ENCODE measurements at places on chromosomes 3 and 15. TPM values are rescaled to one million over a fixed set of nuclear protein-coding genes. Genes with fewer than 3 reads are reported as not detected.

DNA sequence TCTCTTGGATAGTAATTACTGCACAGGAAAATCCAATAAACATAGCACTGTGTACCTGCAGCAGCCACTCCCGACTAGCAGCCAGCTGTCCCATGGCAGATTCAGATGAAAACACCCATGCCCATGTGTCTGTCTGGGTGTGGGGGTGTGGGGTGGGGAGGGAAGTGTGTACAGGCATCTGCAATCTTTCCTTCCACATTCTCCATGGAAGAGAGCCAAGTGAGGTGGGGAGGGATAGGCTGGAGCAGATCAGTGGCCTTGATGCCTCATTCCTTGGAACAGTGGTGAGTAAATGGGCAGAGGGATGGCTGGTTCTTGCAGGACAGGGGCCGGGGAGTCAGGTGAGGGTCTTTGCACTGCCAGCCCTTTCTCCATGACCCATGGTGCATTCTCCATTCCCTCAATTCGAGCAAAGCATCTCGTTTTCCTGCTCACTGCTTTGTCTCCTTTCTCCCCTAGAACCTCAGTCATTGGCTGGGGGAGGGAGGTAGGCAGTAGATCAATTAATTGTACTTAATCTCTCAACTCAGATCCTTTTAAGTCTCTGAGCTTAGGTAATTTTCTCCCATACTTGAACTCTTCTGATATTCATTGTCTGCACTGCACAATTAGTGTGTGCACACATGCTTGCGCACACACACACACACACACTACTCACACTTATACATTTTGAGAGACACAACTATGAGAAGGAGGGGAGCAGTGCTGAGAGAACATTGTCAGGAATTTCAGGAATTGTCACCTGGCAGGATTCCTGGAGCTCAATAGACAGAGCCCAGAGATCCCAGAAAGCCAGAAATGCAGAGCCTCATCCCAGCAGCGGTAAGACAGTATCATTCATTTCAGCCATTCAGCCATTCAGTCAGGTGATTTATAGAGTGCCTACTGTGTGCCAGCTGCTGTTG is 31.9 kb downstream of the PDIA5 start:
- no peak for DNase-seq
- no peaks in the 10 kb centered on the region for H3K4me1 ChIP-seq
- H3K27me3 ChIP-seq = no peaks in the 10 kb centered on the region
- H3K27ac ChIP-seq = no peak overlapping the region

GOLGA6L24 gene
- not detected for total RNA-seq

- H3K27ac ChIP-seq = no peak overlapping the region
- H3K4me3 ChIP-seq = no peak overlapping the region
- DNase-seq = no peak
Observed at GRCh38 chr3:60948488-60948887, 302.8 kb downstream of the FHIT start.

- peaks cover 18% of the 10 kb centered on the region for H3K4me1 ChIP-seq
- peak overlapping the region; percentile 50 for H3K27ac ChIP-seq
- DNase-seq = no peak
- H3K27me3 ChIP-seq = no peaks in the 10 kb centered on the region
Observed at GRCh38 chr15:91863621-91864255, 10.2 kb downstream of the SLCO3A1 start.

DNA sequence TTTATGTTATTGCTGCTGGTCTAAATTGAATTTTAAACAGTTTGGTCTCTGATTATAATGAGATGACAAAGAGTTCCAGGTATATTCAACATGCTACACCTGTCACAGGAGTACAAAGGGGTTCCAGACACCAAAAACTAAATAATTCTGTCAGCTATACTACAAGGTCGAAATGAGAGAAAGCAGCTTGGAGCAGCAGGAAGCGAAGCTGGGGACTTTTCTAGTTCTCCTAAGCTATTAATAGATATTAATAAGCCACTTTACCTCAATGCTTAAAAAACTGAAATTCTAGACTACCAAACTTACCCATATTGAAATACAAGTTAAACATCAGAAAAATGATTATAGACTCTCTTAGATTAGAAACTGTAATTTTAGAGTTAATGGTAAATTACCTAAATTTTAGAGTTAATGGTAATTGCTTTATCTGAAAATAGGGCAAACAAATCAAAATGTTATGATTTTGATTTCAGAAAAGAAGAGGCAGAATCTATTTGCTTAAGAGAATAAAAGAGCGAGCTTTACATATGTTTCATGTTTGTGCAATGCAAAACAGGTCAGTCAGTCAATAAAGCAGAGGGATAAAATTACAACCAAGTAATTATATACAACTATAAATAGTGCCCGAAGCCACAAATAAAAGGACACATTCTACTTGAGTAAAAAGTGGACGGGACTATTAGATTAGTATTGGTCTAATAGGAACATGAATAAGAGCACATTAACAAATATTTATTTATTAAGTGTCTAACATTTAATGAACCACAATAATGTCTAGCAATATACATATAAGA is 16.8 kb downstream of the HSPBAP1 start:
- no peaks in the 10 kb centered on the region for H3K4me1 ChIP-seq
- H3K36me3 ChIP-seq = peaks cover 10% of the 10 kb centered on the region
- no peak overlapping the region for H3K4me3 ChIP-seq
- H3K27me3 ChIP-seq = no peaks in the 10 kb centered on the region
- H3K27ac ChIP-seq = no peak overlapping the region

LRRC58 gene
- 19.9 TPM for total RNA-seq
